ENCODE measurements at places on chromosomes 11 and 22.

- no peak for DNase-seq
These were observed 50.4 kb upstream of the ARHGAP20 start for GRCh38 chr11:110762590-110762989.

- no peak for DNase-seq
These were observed 10.4 kb upstream of the FXYD2 start for GRCh38 chr11:117834838-117835443.

- DNase-seq, result no peak
These were observed 80.3 kb downstream of the ME3 start for GRCh38 chr11:86592047-86592591.

DNA sequence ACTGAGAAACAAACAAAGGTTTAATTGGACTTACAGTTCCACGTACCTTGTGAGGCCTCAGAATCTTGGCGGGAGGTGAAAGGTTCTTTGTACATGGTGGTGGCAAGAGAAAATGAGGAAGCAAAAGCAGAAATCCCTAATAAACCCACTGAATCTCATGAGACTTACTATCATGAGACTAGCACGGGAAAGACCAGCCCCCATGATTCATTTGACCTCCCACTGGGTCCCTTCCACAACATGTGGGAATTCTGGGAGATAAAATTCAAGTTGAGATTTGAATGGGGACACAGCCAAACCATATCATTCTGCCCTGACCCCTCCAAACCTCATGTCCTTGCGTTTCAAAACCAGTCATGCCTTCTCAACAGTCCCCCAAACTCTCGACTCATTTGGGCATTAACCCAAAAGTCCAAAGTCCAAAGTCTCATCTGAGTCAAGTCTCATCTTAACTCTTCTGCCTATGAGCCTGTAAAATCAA lies 617.4 kb downstream of the CNTN5 start:
- DNase-seq, result no peak

DNA sequence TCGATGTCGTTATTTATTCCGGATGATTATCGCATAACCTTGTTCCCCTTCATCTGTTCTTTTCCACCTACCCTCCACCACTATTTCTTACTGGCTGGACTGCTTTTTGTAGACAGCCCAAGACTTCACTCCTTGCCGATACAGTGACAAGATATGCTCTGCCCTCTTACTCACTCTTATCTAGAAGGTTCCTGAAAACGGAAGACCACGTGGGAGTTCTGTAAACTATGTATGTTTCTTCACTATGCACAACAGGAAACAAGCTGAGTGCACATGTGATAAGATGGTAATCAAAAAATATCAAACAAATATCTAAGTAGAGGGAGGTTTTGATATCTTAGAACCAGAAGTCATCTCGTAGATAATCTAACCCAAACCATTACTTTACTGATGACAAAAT lies 122.9 kb upstream of the ARHGAP20 start:
- no peak for DNase-seq

DNA sequence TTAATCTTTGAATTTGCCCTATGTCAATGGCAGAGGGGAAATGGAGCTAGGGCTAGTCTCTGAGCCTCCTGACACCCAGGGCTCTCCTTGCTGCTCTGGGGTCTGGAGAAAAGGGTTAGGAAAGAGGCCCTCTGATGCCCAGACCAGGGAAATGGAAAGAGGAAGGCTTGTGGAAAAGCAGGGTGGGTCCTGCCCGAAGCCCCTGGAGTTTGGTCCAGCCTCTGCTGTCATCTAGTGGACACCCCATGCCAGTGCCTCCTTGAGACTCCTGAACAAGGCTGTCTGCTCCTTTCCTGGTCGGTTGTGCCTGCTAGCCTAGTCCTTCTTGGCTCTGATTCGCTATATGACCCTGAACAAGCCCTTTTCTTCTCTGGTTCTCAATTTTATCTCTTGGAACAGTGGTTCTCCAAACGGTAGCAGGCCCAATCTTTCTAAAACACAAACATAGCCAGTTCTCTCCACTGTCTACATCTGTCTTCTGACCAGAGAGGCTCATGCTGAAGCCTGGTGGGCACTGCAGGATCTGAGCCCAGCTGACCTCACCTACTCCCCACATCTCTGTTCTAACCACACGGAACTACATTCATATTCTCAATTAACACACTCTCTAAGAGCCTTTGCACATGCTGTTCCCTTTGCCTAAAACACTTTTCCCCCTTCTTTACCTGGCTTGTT lies 8.8 kb upstream of the PLA2G3 start:
- DNase-seq, result peak; percentile 34

DNA sequence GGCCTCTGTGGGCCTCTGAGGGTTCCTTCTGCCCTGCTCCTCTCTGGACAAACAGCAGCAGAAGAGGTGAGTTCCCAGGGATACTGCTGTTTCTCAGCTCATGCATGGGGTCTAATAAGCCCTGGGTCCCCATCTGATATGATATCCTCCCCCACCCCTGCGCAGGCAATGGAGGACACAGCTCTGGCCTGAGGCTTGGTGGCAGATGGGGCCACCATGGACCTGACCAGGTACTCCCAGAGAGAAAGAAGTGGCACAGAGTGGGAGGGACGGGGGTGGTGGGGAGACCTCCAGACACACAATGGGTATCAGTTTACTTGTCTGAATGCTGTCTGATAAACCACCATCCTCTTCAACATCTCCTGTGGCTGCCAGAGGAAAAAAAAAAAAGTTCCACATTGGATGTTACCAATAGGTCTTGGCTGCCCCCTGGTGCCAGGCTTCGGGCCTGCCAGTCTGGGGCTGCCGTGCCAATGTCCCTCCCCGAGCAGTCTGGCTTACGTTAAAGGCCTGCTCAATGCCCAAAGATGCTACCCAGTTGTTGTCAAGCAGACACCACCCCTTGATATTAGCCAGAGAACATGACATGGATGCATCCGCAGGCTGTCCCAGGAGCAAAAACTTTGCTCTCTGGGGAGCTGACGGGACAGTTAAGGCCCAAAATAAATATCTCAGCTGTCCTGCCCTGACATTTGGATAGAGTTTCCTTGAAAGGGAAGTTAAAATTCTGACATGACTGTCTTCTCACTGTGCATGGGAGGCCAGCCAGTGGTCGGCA lies 27.9 kb upstream of the ABCC8 start:
- peak; percentile 63 for DNase-seq

DNA sequence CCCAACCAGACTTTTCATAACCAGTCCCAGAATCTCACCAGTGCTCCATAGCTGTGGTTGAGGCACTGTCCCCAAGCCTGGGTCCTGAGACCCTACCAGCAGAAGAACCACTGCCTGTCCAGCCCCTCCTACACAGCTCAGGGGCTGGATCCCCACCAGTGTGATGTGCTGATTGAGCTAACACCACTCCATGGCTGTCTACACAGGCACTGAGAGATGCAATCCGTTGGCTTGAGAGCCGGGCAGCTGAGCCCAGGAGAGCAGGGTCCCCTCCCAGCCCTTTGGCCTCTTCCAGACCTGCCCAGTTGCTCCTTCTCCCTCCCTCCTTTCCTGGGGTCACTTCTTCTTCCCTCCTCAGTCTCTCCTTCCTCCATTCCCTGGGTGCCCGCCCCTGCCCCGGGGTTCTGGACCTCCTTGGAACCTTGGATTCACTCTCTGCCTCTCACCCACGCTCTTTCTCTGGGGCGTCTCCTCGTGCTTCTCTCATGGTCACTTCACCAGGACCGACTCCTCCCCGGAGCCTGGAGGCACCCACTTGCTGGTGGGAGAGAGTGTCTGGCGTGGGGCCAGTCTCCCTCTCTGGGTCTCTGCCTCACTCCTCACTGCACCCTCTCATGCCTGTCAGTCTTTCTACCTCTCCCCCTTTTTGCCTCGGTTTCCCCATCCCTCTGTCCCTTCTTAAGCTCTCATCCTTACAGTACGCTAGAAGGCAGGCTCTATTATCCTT lies 706 bp upstream of the SCYL1 start:
- DNase-seq, result no peak

GRCh38 chr11:25927411-25927953 lies 404.4 kb upstream of the ANO3 start:
- no peak for DNase-seq

All from NCI-H748 treated with DMSO at 0.1 percent for 48 hours (cell line).